Glutamatergic neuron (in vitro differentiated cells): ENCODE measurements at places on chromosomes 6 and 20. TPM values are rescaled to one million over a fixed set of nuclear protein-coding genes. Genes with fewer than 3 reads are reported as not detected.

NOX3 gene
- not detected for total RNA-seq

SNX9 gene
- total RNA-seq = 45.7 TPM

SCRT2 gene
- total RNA-seq = 28.0 TPM

BHLHE23 gene
- total RNA-seq = 23.9 TPM

SPAG4 gene
- total RNA-seq = 5.0 TPM
